ENCODE measurements at places on chromosomes 3 and 15.

DNA sequence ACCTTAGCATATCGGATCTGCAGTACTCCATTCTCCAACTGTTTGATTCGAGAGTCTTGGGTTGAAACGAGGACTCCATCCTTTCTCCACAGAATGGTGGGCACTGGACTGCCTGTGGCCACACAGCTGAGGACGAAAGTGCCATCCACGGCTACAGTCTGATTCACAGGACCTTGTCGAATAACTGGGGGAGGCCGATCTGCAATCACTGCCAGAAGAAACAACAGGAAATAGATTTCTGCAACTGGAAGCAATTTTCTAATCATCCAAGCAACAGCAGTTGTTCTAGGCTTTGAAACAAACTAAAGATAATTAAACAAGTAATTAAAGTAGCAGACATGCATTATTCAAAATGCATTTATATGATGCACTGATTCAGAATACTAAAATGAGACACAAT lies 1097.7 kb downstream of the ROBO1 start:
- DNase-seq = peak; percentile 38

GRCh38 chr3:9951126-9951525 lies 1.1 kb downstream of the PRRT3 start:
- no peak for DNase-seq

GRCh38 chr3:117657278-117657677 lies 947.7 kb downstream of the TUSC7 start:
- no peak for DNase-seq

- DNase-seq = no peak
Measured at GRCh38 chr3:70065696-70066253, 66.2 kb downstream of the SAMMSON start.
